ENCODE measurements at places on chromosomes 2 and 18.

GRCh38 chr2:228594012-228594411 is 412.5 kb upstream of the SPHKAP start:
- DNase-seq: no peak

GRCh38 chr2:240624950-240625621 is at the start of gene GPR35:
Gene GPR35 (plus strand): TSS chr2:240625480. CDS start chr2:240629953, 4,473 bp downstream.
- peak; percentile 90 for DNase-seq

DNA sequence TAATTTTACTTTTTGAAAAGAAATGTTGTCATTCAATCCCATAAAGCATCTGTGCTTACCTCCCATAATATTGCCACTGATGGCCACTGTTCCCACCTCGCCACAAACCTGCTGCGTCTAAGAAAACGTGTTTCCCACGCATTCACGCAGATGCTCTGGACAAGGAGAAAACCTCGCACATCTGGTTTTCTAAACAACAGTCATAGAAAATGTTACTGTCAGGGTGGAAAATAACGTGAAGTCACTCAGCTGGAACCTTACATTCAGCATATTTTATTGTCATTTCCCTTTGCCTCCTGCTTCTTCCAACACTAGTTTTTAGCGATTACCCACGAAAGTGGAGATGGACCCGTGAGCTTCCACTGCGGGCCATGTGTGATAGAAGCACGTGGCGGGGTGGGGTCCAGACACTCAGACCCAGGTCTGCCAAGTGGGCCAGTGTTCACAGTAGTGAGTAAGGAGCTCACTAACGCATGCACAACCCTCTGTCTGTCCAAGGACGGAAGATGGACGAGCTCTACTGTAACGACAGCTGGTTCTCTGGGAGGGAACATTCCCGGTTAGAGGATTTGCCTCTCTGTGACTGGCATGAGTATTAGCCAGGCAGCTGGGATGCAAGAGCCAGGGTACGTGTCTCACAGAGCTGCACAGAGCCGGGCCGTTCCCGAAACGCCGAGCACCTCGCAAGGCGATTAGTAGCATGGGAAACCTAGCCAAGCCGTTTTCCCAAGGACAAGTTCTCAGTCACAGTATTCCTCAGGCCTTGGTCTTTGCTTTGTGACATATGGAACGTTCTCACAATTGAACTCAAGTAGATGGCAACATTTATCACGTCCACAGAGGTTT is 94.5 kb downstream of the MTCL1 start:
- DNase-seq: no peak

DNA sequence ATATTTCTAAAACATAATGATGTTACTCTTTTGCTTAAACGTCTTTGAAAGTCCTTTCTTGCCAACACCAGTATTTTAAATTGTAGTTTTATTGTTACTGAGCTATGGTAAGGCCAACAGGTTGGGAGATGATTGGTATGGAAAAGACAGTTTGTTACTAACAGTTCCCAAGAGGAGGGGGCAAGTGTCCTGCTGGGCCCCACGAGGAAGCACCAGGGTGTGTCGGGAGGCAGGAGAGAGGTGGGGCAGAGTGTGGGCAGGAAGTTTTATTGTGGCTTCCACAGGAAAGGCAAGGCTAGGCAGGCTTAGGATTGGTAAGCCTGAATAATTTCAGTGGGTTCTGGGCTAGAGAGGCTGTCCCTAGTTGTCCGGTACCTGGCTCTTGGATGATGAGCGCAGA is 134.3 kb downstream of the SOCS6 start:
- DNase-seq: no peak

GRCh38 chr18:2847317-2848246 is 776 bp downstream of the EMILIN2 start:
- peak; percentile 7 for DNase-seq

DNA sequence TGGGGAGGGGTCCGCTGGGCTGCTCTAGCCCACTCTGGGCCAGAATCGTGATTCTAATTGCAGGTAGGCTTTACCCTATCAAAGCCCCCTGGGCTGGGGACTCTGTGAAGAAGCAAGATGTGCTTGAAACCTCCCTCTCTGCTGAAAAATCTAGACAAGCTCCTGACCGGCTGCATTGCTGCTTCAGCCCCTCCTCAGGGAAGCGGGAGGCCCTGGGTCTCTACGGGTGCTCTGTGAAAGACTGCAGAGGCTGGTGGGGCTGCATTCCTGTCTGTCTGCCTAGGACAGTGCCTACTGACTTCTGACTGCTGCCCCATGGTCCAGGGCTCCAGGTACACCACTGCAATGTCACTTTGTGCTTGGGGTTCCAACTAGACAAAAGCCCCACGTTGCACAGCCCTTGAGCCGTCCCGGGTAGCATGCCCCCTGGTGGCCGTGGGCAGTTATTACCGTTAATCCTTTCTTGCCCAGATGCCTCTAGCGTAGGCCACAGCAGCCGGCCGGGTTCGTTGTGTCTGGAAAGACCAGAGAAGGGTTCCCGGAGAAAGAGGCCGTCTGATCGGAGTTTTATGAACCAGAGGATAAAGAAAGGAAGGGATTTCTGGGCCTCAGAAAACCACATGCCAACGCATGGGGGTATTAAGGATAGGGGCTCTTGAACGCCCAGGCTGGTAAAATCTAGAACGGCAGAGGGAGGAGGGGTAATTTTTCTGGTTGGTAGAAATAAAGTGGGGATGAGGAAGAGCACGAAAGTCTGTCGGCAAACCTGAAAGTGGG is 15.9 kb upstream of the C1QL2 start:
- DNase-seq: peak; percentile 30

GRCh38 chr2:20139407-20140172 is 85.3 kb downstream of the SDC1 start:
- DNase-seq: no peak

DNA sequence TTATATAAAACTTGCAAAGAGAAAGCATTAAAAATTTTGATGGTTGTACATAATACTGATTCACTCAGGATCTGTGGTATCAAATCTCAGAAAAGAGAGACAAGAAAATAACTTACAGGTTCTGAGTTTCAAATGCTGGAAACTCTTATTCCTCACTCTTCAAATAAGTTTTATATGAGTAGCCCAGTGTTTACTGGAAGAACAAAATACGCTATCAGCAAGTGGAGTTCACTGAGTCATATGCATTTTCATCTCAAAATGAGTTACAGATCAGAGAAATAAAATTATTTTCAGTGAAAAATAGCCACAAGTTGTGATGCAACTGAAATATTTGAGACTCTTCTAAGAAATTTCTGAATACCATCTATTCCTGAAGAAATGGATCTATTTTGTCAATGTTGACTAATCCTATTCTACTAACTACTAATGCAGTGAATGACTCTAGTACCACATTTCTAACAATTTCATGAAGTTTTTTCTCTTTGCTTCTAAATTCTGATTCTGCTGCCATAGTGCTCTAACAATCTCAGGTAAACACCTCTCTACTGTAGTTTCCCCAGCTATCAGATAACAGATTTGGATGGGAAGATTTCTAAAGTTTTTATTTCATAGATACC is 391.7 kb downstream of the ZEB2 start:
- DNase-seq: no peak

DNA sequence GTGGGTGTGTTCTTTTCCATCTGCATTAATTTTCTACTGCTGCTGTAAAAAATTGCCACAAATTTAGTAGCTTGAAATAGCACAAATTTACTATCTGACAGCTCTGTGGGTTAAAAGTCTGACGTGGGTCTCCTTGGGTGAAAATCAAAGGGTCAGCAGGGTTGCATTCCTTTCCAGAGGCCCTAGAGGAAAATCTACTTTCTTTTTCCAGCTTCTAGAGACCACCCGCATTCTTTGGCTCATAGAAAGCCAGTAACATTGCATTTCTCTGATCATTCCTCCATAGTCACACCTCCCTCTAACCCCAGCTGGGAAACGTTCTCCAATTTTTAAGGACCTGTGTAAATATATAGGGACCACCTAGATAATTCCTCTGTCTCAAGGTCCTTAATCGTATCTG is 128.8 kb downstream of the ATL2 start:
- DNase-seq: no peak

- DNase-seq: no peak
Observed at GRCh38 chr2:237558961-237559641, 7.3 kb upstream of the PRLH start.

GRCh38 chr2:120405759-120406099 is 59.8 kb downstream of the INHBB start:
- no peak for DNase-seq

DNA sequence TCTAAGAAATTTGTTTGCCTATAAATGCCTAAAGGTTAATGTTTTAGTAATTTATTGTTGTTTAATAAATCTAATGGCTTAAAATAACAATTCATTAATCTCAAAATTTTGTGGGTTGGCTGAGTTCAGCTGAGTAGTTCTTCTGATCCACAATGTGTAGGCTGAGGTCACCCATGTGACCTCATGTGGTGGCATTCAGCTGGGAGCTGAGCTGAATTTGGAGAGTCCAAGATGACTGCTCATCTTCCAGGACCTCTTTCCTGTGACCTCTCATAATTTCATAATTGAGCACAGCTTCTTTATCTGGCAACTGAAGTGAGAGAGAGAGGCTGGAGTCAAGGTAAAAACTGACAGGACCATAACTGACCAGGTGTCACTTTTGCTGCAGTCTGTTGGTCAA is 132.4 kb downstream of the TXNL1 start:
- DNase-seq: no peak

GRCh38 chr2:119638685-119639554 is 40.1 kb upstream of the TMEM177 start:
- DNase-seq: no peak

- no peak for DNase-seq
Observed at GRCh38 chr2:215811003-215811402, 202.3 kb downstream of the MREG start.

DNA sequence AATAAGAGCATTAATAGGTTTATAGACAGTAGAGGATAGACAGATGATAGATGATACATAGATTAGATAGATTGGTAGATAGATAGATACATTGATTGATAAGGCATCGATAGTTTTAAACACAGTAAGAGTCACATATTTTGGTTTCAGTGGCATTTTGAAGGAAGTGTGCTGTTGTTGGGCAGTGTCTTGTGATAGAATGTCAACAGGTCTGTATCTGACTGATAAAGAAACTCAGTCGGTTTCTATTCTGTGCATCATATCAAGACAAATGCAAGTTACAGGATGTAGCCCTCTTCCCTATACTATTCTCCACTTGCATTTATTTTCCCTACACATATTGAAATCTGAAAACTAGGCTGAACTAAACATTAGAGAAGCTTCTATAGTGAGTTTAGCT is 1229.0 kb upstream of the ZEB2 start:
- DNase-seq: no peak

- peak; percentile 76 for DNase-seq
Observed at GRCh38 chr2:73293534-73294171, at the start of gene EGR4. Gene EGR4 (minus strand): TSS chr2:73293548. CDS start chr2:73293317, 231 bp downstream.

DNA sequence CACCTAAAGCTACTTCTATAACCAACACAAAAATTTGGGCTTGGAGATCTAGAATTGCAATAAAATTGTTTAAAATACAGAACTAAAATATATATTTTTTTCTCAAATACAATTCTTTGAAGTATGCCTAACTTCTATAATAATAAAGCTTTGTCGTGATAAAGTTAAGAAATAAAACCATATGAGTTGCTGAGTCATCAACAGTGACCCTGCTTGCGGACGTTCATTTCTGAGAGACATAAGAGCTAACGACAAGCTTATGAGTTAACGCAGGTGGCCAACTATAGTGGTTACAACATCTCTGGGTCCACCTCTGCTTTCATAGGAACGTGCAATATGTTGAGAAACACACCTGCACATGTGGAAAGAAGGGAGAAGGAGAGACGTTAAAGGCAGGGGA is 407.1 kb upstream of the SLC14A2 start:
- DNase-seq: no peak

DNA sequence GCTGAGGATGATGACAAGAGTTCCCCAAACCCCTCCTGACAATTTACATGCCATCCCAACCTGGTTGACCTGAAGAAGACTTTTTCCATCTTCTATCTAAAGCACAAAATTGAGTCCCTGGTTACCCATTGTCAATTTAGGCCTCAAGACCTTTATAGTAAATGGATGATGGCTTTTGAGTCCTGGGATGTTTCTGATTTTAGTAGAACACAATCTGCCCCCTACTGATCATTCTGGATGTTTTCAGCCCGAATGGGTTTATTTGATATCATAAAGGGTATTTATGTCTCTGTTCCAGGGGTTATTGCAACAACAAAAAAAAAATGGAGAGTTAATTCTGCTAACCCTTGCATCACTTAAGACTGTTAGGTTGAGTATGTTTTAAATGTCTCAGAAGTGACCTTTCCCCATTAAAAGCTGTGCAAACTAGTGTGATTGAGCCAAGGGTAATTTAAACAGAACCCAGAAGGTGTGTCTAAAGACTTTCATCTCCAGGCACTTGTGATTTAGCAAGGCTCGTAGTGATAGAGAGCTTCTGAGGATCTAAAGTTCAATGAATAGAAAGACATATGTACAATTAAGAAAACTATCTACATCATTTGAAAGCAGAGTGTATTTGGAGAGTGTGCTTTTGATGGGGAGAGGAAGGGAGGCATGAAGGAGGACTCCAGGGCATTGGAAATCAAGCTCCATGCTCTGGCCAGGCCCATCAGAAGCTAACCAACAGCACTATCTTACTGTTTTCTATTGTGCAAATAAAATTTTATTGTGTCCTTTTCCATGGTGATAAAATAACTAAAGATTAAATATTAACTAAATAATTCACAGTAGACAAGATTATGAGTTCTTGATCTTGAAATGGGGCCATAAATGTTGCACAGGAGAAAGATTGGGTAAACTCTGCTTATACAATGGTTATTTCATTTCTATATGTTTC is 96.6 kb upstream of the NOSTRIN start:
- no peak for DNase-seq

GRCh38 chr18:77101410-77102258 is 30.9 kb downstream of the MBP start:
- peak; percentile 75 for DNase-seq

DNA sequence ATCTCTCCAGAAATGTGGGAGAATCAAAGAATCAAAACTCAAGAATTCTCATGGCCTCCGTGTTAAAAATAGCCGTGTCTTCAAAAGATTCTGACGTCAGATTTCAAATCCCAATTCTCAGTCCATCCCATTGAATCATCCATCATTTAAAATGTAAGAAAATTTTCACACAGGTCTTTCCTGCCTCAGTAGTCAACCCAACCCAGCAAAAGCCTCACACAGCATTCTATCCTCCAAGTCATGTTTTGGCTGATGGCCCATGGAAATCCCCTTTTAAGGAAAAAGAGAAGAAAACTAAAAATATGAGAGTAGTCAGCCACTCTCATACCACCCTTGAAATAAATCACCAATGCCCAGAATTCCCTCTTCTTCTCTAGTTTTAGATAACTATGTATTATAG is 211.8 kb downstream of the C1D start:
- DNase-seq: no peak

GRCh38 chr2:205802941-205803340 is 120.6 kb downstream of the NRP2 start:
- DNase-seq: no peak

Data from stimulated activated effector memory CD8-positive, alpha-beta T cell treated with anti-CD3 and anti-CD28 coated beads, Interleukin-12 subunit alpha, Interleukin-12 subunit beta, amount 100 ng/mL, for 72 hours (primary cell).